Activated naive CD4-positive, alpha-beta T cell treated with anti-CD3 and anti-CD28 coated beads, Interleukin-2, amount 50 U/mL, for 16 hours (primary cell): ENCODE measurements at places on chromosomes 5 and 9.
A peak's percentile ranks its signal among the peaks of the same experiment; 100 is the strongest.

- no peak for DNase-seq
Observed at GRCh38 chr5:143588933-143589662, 185.6 kb upstream of the NR3C1 start.

GRCh38 chr9:105151686-105151995 lies 92.8 kb upstream of the SLC44A1 start:
- DNase-seq: no peak

DNA sequence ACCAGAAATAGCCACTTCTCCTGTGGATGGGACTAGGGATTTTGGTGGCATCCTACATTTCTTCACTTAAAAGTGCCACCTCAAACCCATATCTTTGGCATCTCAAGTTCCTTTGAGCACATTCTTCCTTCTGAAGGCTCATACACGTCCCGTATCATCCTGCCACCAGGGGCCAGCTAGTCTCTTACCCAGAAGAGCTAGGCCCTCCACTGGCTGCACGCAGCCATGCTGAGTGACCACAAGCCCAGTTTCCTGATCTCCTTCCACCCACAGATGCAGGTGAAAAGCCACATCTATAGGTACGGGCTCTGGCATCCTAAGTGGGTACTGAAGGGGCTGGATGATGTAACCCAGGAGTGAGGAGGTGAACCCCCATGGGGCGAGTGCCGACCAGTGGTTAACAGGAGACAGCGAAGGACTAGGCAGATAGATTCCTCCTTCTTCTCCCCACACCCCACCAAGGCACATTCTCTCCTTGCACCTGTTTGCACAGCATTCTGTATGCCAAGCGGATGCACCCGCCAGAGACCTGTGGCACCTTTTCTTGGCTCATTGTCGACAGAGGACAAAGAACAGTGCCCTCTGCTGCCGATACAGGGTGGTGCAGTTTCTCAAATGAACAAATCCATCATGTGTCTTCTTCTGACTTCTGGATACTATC lies 14.4 kb upstream of the SCGB3A1 start:
- DNase-seq: peak; percentile 63

GRCh38 chr5:133531594-133531993 lies 80.7 kb downstream of the FSTL4 start:
- DNase-seq: no peak

DNA sequence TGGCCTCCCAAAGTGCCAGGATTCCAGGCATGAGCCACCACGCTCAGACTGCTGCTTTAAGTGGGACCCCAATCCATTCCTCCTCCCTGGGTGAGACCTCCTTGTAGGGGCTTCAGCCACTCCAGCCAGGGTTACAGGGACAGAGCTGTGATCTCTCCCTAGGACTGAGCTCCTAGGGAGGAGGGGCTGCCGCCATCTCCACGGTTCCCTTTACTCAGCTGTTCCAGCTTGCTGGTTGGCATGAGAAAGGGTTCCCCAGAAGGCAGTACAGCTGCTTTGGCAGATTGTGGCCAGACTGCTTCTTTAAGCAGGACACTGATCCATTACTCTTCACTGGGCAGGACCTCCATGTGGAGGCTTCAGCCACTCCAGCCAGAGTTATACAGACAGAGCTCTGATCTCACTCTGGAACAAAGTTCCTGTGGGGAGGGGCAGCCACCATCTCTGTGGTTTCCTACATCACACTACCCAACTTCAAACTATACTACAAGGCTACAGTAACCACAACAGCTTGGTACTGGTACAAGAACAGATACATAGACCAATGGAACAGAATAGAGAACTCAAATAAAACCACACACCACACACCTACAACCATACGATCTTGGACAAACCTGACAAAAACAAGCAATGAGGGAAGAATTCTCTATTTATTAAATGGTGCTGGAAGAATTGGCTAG lies 7.2 kb downstream of the INSL6 start:
- no peak for DNase-seq

GRCh38 chr5:177496727-177497291 lies 595 bp downstream of the PDLIM7 start:
- DNase-seq: no peak

DNA sequence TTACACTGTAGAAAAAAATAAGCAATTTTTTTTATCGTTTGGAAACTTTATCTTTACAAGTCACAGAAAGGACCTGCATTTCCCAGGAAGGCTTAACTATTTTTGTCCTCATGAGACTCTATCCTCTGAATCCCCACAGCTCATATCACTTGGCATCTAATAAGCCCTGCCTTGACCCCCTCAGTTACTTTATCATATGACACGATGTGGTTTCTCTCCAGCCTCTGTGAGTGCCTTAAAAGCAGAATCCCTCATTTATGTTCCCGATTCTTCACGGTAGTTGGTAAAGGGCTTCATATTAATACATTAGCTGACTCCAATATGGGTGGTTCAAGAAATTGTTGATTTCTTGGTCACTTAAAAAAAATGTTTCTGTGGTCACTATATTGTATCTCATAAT lies 296.6 kb upstream of the GRAMD2B start:
- no peak for DNase-seq

DNA sequence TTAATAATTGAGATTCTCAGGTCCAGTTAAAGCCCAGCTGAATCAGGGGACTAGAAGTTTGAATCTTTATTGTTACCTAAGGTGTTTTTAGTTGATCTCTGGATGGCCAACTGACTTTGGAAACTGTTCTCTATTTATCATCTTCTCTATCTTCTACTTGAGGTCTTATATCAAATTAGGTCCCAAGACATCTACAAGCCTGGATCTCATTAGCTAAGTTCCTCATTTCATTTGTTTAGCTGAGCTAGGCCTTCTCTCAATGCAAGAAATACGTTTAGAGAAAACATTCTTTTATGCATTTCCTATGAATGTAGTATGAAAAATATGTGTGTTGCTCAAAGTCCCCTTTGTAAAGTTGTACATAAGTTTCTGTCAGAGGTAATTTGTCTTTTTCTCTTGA lies 196.6 kb downstream of the PTTG1 start:
- no peak for DNase-seq

DNA sequence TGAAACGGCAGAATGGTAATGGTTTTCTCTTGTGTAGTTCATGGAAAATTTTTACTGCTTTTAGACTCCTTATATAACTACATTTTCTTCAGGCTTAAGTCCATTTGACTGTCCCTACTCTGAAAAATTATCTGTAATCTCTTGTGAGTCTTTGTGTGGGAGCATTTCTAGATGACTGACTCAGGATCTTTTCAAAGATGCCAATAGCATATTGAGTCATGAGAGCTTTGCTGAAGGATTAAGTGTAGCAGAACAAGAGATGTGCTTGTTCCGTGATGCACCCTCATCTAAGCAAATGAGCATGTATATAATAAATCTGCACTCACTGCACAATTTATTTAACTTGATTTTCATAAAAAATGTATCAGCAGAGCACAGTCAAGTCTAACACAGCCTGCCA lies 298.7 kb upstream of the CDH6 start:
- DNase-seq: no peak

DNA sequence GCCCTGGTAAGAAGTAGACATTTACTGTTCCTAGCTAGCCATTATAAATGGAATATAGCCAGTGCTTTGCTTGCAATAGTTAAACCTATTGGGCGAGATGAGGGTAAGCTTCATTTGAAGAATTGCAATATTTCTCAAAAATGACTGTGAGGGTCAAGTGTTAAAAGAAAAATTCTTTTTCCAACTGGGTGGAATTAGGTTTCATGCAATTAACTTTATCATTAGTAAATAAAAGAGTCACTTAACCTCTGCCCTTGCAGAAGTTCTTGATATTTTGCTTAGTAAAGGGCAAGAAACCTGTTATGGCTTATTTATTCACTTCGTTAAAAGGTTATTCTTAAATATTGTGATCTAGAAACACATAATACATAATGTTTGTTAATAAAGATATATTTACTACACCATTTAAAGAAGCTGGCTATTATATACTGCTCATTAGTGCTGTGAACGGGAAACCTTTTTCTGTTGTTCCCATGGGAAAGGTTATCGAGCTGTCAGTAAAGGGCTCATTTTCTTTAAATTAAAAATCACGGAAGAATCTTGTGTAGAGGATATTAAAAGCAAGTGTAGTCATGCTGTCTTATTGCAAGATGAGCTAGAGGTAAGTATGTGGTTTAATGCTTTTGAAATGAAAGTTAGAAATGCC lies 370.5 kb downstream of the CSNK1G3 start:
- DNase-seq: no peak

- DNase-seq: no peak
Observed at GRCh38 chr9:131992906-131993657, 86.6 kb downstream of the MED27 start.

DNA sequence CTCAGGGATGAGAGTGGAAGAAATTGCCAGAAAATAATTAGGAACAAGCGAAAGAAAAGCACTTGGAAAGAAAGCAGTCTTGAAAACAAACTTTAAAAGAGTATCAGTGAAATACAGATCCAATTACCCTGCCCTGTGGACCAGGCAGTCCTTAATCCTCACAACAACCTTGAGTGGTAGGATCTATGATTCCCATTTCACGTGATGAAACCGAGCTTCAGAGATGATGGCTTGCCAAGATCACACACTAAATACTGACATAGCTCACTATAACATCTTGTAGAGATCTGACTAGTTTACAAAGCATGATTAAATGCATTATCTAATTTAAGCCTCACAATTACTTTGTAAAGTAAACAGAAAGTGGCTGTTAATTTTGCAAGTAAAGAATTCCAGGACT lies 55.5 kb upstream of the ABCA1 start:
- no peak for DNase-seq

GRCh38 chr5:146607659-146608332 lies 91.8 kb upstream of the GPR151 start:
- DNase-seq: no peak

DNA sequence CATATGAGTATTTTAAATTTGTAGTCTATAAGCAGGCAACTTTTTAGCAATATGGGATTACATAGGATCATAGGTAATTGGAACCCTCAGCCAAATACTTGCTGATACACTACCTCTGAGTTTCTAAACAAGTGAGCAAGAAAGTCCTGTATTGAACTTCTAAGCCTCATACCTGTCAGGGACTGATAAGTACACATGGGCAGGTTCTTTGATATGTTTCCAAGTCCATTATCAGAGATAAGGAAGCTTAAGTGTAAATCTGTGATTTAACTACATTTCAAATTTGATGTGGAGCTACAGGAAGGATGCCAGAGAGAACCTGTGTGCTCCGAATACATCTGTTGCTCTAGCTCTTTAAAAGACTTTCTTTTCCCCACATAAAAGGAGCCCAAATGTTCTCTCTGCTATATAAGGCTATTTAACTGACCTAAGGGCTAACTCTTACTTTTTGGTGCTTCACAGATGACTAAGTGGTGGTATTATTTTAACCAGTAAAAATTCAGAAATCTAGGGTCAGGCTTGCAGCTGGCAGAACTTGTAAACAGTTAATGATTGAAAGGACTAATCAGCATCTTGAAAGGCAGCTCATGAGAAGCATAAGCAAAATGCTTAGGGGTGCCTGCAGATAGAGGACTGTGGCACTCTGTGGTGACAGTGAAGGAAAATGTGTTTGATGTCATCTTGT lies 228.6 kb downstream of the NR3C1 start:
- DNase-seq: no peak
